WTC11 (cell line): ENCODE measurements at places on chromosomes 7 and 10.

GRCh38 chr7:51269911-51270310 is 46.7 kb downstream of the COBL start:
- DNase-seq = no peak

- no peak for DNase-seq
These were observed 32.4 kb downstream of the TES start for GRCh38 chr7:116242759-116243158.

DNA sequence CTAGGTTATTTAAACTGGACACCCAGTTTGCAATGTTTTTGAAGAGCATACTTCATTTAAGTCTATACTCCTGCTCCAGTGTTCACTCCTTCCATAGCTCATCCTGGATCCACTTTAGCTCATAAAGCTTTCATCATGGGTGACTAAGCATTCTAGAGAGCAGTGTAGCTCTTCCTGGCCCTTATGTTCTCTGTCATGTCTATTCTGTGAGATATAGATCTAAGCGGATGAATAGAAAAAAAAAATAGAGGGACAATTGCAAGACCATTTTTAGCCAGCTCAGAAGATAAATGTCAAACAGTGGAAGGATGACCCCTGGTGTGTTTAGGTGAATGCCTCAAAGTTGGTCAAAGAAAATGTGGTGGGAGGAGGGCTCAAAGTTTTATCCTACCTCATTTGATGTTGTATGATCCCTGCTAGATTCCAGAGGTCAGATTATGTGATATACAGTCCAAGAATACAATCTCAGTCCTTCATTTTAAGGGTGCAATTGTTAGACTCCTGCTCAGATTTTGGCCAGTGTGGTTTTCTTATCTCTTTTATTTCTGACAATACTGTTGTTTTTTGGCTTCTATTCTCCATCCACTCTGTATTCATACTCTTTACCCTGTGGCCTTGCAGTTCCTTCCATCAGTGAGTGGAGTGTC is 7.5 kb upstream of the HECW1 start:
- no peak for DNase-seq

DNA sequence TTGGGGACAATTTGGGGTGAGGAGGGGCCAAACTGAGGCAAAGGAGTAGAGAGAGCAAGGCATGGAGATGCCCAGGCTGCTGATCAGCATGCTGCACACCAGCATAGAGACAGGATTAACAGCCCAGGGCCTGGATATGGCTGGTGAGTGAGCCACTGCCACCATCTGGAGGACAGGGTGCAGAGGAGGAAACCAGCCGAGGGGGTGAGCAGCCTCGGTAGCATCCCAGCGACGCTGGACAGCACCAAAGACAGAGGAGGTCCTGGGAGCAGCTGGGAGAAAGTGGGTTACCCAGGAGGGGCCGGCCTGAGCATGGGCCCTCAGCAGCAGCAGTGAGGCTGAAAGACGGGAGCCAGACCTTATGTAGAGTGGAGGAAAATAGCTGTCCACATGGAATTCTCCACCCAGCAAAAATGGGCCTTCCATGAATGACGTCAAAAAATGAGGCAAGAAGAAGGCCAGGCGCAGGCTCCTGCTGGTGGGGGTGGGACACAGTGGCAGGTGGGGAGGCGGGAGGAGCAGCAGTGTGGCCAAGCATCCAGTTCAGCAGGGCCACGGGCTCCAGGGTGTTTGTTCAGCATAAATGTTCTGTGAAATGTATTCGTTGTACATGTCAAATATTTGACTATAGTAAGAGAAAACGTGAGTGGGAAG is 16.7 kb downstream of the RET start:
- peak; percentile 42 for DNase-seq

- peak; percentile 61 for DNase-seq
These were observed 106.2 kb downstream of the SNX10 start for GRCh38 chr7:26397796-26398426.

DNA sequence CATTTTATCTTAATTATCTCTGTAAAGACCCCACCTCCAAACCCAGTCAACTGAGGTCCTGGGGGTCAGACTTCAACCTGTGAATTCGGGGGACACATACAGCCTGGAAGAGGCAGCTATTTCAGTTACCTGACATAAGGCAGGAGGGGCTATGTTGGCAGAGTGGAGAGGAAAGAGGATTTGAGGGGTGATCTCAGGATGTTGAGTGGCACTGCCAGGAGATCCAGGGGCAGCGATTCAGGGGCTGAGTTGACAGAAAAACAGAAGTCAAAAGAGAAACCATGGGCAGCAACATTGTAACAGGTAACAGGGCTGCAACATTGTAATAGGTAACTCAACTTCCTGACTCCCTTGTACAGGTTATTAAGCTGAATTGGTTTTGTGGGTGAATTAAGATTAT is 162.6 kb downstream of the ADARB2 start:
- no peak for DNase-seq

GRCh38 chr10:50850578-50851230 is 34.7 kb downstream of the A1CF start:
- DNase-seq = no peak

DNA sequence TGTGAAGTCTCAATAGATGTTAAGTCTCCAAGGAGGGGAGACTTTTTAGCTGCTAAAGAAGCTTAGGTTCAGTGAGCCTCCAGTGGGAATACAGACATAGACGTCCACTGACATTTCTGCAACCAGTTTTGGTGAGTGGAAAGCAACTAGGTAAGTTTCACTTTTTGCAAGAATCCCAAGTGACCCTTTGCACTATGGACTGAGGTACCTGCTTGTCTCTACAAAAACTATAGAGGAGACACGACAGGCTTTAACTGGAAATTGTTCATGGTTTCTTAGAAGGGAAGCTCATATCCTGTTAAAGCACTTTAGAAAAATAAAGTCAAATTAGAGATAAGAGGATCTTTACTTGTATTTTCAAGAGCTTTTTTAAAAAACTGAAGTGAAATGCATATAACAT is 38.6 kb downstream of the GBF1 start:
- DNase-seq = no peak

GRCh38 chr10:88161756-88162155 is 298.3 kb downstream of the PTEN start:
- DNase-seq = no peak

DNA sequence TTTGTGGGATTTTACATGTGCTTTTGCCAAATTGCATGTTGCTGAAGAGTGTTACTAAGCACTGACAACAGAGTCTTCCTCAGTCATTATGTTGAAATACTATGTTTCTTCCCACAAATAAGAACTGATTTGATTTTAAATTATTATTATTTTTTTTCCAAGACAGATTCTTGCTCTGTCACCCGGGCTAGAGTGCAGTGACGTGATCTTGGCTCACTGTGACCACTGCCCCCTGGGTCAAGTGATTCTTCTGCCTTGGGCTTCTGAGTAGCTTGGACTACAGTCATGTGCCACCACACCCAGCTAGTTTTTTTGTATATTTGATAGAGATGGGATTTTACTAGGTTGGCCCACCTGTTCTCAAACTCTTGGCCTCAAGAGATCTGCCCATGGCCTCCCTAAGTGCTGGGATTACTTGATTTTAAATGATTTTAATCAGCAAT is 42.3 kb downstream of the MINPP1 start:
- no peak for DNase-seq

GRCh38 chr7:140672382-140673062 is at the start of gene ADCK2:
Gene ADCK2, plus strand, starts transcription at chr7:140672945. Its CDS starts 386 bp downstream, at chr7:140673331.
- DNase-seq = peak; percentile 69

DNA sequence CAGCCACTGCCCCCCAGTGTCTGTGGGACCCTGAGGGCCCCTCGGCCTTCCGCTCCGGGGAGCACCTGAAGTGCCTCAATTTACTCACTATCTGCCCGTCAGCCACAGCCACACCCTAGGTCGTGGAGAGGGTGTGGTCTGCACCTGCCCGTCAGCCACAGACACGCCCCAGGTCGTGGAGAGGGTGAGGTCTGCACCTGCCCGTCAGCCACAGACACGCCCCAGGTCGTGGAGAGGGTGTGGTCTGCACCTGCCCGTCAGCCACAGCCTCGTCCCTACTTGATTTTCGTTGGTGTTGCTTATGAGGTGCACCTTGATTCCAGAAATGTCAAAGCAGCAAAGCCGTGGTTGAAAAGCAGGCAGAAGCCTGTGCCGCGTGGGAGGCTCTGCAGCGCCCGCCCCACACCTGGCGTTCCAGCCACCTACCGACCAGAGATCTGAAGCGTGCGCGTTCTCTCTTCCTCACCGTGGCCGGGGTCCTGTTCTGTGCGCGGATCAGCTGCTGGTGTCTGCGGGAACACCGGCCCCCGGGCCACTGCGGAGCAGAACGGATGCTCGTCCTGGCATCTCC is 101.6 kb downstream of the DYNC2I1 start:
- DNase-seq = peak; percentile 84

DNA sequence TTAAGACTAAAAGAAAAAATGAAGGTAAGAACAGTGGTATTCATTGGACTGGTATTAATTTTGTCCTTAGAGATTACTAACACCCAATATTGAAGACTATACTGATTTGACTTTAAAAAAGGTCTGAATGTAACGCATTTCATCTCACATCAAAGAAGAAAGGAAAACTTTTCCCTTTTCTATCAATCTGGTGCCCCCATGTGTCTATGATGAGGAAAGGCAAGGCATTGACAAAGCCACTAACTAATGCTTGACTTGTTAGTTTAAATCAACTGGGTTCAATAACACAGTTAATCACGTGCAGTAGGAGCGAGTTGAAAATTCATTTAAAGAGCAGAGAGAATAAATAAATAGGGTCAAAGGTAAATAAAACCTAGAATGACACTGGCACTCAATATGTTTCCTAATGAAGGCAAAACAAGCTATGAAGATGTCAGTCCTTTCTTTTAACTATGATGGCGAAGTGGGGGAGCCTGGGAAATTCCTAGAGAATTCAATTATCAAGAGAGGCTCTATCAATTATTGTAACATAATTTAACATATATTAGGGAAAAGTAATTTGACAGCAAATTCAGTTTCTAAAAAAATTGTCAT is 180.9 kb downstream of the ANK3 start:
- DNase-seq = no peak
